Epithelial cell of proximal tubule (primary cell): ENCODE measurements at places on chromosomes 16 and 17.

DNA sequence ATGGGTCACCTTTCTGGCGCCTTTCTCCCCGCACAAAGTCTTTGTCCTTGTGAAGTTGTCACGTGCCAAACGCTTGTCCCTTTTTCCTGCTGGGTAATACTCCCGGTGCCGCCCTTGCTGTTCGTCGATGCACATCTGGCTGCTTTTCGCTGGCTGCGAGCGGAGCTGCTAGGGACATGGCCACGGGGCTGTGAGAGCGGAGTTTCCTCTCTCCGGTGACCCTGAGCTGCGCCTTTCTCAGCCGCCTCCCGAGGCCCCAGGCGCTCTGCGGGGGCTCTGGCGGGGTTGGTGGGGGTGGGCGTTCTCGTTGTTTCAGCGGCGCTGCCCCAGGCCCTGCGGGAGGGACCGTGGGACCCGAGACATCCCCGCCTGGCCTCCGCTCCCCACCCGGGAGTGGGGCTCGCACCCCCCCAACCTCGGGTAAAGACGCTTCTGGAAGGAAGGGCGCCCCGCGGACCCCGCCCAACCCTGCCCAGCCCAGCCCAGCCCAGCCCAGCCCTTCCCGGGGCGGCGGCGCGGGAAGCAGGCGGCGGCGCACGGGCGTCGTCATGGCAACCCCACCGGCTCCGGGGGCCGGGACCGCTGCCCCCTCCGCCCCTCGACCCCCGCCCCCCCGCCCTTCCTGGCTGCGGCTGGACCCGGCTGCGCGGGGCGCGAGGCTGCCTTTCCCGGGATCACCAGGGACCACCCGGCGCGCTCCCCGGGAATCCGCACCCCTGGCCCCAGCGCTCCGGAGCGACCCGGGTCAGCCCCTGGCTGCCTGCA is 12.3 kb downstream of the CHMP6 start:
- DNase-seq: no peak

- DNase-seq: no peak
These were observed 178.7 kb downstream of the GRIN2A start for GRCh38 chr16:10003486-10003885.

- DNase-seq: no peak
These were observed 77.0 kb downstream of the NTN1 start for GRCh38 chr17:9098242-9098825.

DNA sequence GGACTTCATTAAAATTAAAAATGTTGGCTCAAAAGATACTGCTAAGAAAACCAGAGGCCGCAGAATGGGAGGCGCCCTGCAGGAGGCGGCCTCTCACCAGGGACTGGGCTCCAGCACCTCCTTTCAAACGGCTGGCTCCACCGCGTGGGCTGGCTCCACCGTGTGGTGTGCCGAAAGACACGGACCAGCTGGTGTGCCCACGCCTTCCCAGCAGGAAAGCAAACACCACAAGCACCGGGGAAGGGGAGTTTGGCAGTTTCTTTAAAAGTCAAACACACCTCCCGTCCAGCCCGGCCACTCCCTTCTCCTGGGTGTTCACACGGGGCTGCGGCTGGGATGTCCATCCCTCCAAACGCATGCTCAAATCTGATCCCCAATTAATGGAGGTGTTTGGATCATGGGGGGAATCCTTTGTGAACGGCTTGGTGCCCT is 13.9 kb downstream of the HAGH start:
- DNase-seq: no peak

- peak; percentile 67 for DNase-seq
These were observed 4.2 kb upstream of the MAP3K14 start for GRCh38 chr17:45320931-45321461.

- no peak for DNase-seq
These were observed 12.7 kb downstream of the KLHL36 start for GRCh38 chr16:84660973-84661372.

DNA sequence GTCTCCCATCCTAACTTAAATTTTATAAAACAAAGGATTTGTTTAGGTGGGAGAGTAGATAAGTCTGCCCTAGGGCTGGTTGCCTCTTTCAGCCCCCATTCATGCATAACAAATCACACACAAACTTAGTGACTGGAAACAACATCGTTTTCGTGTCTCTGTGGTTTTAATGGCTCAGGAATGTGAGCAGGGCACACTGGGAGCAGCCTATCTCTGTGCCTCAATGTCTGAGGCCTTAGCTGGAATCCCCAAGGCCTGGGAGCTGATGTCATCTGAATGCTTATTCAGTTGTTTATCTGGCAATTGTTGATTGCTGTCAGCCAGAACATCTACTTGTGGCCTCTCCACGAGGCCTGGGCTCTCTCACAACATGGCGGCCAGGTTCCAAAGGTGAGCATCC is 101.9 kb upstream of the HSBP1 start:
- DNase-seq: peak; percentile 97

- no peak for DNase-seq
These were observed 21.8 kb upstream of the FOXK2 start for GRCh38 chr17:82497483-82498405.

DNA sequence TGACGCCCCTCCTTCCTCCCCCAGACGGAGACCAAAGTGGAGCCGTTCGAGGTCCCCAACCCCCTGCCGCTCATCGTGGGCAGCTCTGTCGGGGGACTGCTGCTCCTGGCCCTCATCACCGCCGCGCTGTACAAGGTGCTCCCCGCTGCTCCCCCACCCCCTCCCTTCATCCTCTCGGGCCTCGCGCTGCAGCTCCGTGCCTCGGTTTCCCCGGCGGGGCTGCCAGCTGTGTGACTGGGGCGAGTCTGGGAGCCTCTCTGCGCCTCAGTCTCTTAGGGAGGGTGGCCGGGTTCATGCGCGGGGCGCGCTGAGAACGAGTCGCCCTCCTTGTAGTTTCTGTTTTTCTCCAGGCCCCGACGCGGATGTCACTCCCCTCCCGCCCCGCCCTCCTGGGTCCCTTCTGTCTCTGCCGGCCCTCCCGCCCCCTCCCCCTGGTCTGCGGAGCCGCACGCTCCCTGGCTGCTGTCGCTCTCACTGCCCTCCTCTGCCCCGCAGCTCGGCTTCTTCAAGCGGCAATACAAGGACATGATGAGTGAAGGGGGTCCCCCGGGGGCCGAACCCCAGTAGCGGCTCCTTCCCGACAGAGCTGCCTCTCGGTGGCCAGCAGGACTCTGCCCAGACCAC is 23.7 kb upstream of the ITGAX start:
- no peak for DNase-seq

GRCh38 chr16:84853534-84853933 is 33.7 kb downstream of the CRISPLD2 start:
- no peak for DNase-seq

DNA sequence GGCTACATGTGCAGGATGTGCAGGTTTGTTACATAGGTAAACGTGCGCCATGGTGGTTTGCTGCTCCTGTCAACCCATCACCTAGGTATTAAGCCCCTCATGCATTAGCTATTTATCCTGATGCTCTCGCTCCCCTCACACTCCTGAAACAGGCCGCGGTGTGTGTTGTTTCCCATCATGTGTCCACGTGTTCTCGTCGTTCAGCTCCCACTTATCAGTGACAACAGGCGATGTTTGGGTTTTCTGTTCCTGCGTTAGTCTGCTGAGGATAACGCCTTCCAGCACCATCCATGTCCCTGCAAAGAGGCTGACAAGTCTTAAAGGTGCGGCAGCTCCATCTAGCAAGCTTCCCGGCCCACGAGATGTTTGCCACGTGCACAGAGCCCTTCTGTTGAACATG is 175.1 kb downstream of the FOXL1 start:
- DNase-seq: no peak

DNA sequence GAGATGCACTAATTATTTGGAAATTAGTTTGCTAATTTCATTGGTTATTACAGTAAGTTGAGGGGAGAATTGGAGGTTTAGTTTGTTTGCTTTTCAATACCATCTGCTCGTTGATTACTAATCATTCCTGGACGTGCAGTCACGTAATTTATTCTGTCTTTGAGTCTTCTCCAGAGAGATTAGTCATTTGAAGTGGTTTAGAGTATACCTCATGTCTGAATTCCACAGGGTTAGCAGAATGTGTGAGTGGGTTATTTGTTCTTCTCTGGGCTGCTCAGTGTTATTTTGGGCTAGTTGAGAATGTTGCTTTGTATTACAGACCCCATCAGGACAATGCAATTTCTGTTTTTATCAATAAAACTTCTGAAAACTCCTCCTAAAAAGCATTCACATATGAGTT is 265.0 kb downstream of the RBFOX1 start:
- peak; percentile 4 for DNase-seq

DNA sequence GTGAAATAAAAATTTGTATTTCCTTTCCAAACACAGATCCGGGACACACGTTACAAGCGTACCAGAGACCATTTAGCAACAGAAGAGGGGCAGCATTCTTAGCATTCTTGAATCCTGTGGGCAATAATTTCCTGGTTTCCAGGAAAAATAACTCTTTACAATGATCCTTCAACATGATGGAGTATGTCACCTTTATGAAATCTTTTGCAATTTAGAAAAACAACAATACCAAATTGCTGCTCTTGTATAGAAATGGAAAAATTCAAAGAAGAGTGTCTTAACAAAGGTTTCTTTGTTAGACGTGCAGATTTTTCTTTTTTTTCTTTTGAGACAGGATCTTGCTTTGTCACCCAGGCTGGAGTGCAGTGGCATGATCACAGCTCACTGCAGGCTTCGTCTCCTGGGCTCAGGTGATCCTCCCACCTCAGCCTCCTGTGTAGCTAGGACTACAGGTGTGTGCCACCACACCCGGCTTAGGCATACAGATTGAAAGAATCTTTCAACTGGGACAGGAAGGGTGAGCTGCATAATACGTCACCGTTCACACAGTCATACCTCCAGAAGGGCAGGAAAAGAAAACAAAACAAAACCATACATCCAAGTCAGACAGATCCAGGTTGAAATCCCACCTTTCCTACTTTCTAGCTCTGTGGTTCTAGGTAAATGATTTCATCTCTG is 10.8 kb upstream of the GCSH start:
- DNase-seq: no peak

GRCh38 chr17:8226536-8227237 is 16.3 kb upstream of the AURKB start:
- no peak for DNase-seq

DNA sequence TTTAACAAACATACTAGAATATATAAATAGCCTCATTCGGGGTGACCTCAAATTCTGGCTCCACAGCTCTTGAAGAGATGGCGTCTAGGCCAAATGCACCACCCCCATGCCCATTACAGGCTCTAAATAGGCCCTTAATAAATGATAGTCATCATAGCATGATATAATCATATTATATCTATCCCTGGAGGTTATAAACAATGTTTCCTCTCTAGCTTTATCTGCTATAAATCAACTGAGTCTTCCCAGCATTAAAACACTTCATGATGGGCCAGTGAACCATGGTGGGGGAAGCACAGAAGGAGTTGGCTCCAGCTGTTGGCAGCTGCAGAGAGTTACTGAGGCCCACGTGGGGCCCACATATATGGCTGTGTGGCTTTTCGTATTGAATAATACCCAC is 214.9 kb upstream of the MPHOSPH6 start:
- no peak for DNase-seq

DNA sequence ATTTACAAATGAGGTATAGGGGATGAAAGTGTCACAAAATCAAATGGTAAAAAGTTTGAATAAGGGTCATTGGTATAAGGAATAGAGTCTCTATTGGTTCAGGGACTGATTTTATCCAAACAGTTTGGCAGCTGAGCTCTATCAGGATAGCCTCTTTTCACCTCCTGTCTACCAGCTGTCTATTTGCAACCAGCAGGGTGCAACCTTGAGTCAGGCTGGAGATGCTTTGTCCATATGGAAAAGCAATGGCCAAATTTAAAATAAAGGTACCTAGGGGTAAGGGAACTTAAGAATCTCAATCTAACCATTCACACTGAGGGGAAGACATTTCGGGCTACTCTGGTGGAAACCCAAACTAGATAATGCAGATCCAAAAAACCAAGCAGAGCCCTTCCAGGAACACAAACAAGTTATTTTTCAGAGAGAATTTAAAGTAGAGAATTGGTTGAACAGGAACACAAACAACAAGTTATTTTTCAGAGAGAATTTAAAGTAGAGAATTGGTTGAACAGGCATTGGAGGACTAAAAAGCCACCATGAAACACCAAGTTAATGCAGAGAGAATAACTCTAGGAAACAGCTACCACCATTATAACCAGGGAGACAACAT is 12.6 kb upstream of the CA10 start:
- DNase-seq: no peak

DNA sequence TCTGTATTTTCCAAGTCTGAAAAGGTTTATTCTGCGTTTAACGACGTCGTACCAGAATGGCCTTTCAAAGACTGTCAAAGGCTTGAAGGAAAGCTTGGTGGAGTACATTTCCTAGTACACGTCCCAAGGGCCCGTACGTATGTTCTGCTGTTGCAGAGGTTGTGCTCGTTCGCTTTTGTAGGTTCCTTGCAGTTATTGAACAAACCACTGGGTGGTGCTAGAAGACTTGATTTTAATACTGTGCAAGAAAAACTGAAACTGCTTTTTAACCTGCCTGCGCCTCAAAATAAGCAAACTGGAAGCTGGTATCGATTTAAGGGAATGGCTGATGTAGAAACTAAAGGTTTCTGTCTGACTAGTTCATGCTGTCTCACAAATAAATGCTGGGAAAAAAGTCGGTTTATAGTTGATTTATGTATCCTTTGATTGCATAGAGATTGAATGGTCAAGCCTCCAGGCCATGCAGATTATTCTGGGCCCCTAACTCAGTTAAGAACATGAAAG is 54.6 kb downstream of the USP10 start:
- DNase-seq: no peak

DNA sequence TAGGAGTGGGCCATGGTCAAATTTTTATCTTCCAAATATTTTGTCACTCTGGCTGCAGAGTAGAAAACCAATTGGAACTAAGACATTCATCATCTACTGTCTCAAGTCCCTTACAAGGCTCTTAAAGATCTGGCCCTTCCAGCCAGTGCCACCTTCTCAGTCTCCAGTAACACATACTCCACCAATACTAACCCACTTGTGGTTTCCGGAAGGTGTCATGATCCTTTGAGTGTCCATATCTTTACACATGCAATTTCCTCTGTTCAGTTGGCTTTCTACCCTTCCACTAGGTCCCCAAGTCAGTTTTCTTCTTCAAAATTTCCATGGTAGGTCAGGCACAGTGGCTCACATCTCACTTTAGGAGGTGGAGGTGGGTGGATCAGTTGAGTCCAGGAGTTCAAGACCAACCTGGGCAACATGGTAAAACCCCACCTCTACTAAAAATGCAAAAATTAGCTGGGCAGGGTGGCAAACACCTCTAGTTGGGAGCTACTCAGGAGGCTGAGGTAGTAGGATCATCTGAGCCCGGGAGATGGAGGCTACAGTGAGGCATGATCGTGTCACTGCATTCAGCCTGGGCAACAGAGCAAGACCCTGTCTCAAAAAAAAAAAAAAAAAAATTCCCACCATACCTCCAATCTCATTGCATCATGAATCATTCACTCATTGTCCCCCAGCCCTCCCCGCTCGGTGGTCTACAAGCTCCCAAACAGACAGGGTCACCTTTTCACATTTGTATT is 6.0 kb upstream of the GRB2 start:
- DNase-seq: no peak

GRCh38 chr16:26651464-26651863 is 415.3 kb upstream of the C16orf82 start:
- DNase-seq: no peak

DNA sequence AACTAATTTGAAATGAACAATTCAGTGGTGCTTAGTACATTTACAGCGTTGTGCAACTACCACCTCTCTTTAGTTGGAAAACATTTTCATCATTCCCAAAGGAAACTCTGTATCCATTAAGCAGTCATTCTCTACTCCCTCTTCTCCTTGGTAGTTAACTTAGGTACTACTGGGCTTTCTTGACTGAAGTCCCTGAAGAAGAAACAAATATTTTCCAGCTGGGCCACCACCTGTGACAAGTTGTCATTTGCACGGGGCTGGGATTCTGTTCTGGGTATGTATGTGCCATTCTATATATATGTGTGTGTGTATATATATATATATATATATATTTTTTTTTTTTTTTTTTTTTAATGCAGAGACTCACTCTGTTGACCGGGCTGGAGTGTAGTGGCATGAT is 15.4 kb upstream of the RMI2 start:
- DNase-seq: no peak
